Activated naive CD4-positive, alpha-beta T cell treated with anti-CD3 and anti-CD28 coated beads for 36 hours (primary cell): ENCODE measurements at places on chromosomes 2 and 18. TPM values are rescaled to one million over a fixed set of nuclear protein-coding genes. Genes with fewer than 3 reads are reported as not detected.

EML6 gene
- 0.38 TPM for total RNA-seq

- H3K4me1 ChIP-seq, result no peaks in the 10 kb centered on the region
- H3K36me3 ChIP-seq, result no peaks in the 10 kb centered on the region
- no peak for DNase-seq
- H3K27ac ChIP-seq, result no peak overlapping the region
- peaks cover 3% of the 10 kb centered on the region for H3K27me3 ChIP-seq
Measured at GRCh38 chr2:59706729-59707128, 846.7 kb downstream of the BCL11A start.

DNA sequence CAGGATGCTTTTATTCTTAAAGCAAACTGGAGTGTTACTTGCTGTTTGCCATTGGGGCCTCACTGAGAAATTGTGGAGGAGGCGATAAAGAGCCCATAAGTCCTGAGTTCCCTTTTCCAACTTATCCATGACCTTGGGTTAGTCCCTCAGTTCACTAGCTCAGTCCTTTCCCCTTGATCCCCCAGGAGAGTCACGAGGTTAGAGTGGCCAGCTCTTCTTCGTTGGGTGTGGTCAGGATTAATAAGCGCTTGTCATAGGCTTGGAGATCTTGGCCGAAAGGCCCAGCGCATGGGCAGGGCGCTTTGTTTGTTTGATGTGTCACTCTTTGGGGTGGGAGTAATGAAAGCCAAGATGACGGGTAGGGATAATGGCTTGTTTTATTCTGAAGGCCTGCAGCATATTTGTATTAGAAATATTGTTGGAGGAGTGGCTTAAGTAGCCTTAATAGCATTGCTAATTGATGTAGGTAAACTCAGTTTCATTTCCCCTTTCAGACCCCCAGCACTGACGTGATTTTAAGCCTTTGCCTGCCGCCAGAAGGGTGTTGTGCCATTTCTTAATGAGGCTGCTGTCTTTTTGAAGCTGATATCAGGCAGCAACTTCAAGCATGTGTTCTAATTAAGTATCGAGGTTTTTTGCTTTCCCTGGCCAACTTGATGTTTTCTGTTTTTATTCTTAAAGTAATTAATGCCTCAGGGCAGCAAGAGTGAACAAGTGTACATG lies 15.7 kb downstream of the GRHL1 start:
- no peak overlapping the region for H3K27ac ChIP-seq
- H3K4me1 ChIP-seq, result peaks cover 12% of the 10 kb centered on the region
- no peaks in the 10 kb centered on the region for H3K27me3 ChIP-seq
- DNase-seq, result no peak
- no peak overlapping the region for H3K4me3 ChIP-seq

GRCh38 chr2:96928277-96928781 lies 58.1 kb downstream of the FAM178B start:
- no peak for DNase-seq
- no peaks in the 10 kb centered on the region for H3K36me3 ChIP-seq
- H3K4me3 ChIP-seq, result no peak overlapping the region
- no peak overlapping the region for H3K27ac ChIP-seq
